RWPE2 (cell line): ENCODE measurements at places on chromosomes 12 and 14.

DNA sequence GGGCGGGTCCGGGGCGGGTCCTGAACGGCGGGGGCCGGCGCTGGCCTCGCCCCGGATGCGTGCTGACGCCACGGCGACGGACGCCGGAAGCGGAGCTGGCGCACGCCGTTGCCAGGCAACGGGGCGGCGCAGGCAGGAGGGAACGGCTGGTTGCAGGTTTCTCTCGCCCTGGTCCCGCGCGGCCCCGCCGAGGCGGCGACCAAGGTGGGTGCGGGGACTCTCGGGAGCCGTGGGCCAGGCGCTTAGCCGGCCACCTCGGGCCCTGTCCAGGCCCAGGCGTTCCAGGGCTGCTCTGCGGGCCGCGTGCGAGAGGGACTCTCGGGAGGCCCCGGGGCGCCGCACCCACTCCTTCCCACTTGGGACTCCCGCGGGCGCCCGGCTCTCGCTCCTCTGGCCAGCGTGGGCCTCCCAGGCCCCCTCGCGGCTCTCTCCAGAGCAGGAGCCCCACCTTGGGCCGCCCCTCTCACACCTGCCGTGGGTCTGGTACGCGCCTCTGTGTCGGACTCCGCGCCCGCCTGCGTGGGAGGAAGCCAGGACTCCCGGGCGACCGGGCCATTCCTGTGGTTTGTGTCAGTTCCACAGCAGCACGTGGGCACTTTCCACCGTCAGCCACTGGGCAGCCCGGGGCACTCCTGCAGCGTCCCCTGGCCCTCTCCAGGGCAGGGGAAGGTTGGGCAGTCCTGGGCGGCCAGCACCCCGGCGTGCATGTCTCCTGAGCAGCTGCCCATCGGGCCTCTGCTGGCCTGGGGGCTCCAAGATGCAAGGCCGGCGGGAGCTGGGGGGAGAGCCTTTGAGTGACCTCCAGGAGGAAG, at the start of gene CLBA1:
CLBA1 (plus strand) TSS at position 114 of the 812 bp plus-strand sequence; CDS start at position 758, 644 bp downstream.
- H3K27ac ChIP-seq, result peak within 1 kb of the TSS; percentile 52
- peaks cover 4% of the 10 kb centered on the region for H3K4me1 ChIP-seq
- H3K27me3 ChIP-seq, result no peaks in the 10 kb centered on the region
- DNase-seq, result peak; percentile 91

GRCh38 chr14:23556700-23557440, 799 bp downstream of the THTPA start:
- peaks cover 34% of the 10 kb centered on the region for H3K36me3 ChIP-seq
- peak overlapping the region; percentile 92 for H3K4me3 ChIP-seq
- no peaks in the 10 kb centered on the region for H3K4me1 ChIP-seq
- no peaks in the 10 kb centered on the region for H3K27me3 ChIP-seq
- DNase-seq, result no peak

- no peaks in the 10 kb centered on the region for H3K36me3 ChIP-seq
- H3K27ac ChIP-seq, result no peak overlapping the region
- H3K4me1 ChIP-seq, result peaks cover 8% of the 10 kb centered on the region
- no peak overlapping the region for H3K4me3 ChIP-seq
- DNase-seq, result no peak
Measured at GRCh38 chr14:55850825-55851241, 267.4 kb upstream of the PELI2 start.

DNA sequence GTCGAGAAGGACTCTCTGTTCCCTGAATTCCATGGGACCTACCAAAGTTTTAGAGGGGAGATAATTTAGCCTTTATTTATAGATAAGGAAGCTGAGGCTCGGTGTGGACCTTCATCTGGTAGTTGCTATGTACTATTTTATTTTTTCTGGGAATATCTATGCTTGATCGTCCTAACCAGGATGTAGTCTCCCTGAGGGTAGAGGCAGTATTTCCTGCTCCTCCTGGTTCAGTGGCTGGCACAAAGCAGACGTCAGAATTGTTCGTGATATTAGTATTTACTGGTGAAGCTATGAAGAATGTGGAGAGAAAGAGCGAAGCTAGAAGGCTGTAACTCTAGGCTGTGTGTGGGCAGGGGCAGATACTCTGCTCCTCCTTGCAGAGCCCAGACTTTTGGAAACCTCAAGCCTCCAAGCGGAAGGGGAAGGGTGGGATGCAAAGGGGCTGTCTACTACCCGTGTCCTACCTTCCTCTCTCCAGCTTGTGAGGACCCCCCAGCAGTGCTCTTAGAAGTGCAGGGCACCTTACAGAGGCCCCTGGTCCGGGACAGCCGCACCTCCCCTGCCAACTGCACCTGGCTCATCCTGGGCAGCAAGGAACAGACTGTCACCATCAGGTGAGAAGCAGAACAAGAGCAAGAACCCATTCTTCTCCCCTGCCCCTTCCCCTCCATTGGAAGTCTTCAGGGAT, 1.4 kb downstream of the LRP10 start:
- H3K27me3 ChIP-seq, result no peaks in the 10 kb centered on the region
- no peak for DNase-seq
- H3K4me1 ChIP-seq, result peaks cover 9% of the 10 kb centered on the region
- peaks cover 49% of the 10 kb centered on the region for H3K36me3 ChIP-seq

GRCh38 chr14:105527826-105528585, 1.6 kb downstream of the TMEM121 start:
- H3K4me3 ChIP-seq, result peak overlapping the region; percentile 42
- peaks cover 23% of the 10 kb centered on the region for H3K27me3 ChIP-seq
- peak; percentile 83 for DNase-seq
- no peaks in the 10 kb centered on the region for H3K4me1 ChIP-seq
- H3K27ac ChIP-seq, result no peak overlapping the region

GRCh38 chr14:96224480-96225096, 19.9 kb downstream of the BDKRB2 start:
- peaks cover 3% of the 10 kb centered on the region; the same call in 1 of the 2 replicates for H3K36me3 ChIP-seq
- H3K4me1 ChIP-seq, result peaks cover 30% of the 10 kb centered on the region
- peak; percentile 69 for DNase-seq
- H3K4me3 ChIP-seq, result no peak overlapping the region
- no peaks in the 10 kb centered on the region for H3K27me3 ChIP-seq
- H3K27ac ChIP-seq, result peak overlapping the region; percentile 78
